ENCODE measurements at places on chromosomes 2 and 18. TPM values are rescaled to one million over a fixed set of nuclear protein-coding genes. Genes with fewer than 3 reads are reported as not detected.

GRCh38 chr2:203692031-203692710 lies 14.3 kb upstream of the CD28 start:
- no peak for DNase-seq

C2orf66 gene
- total RNA-seq: 0.26 TPM

MSH2 gene
- total RNA-seq: 8.3 TPM

GRCh38 chr2:59706729-59707128 lies 846.7 kb downstream of the BCL11A start:
- DNase-seq: no peak

SLC38A11 gene
- 1.1 TPM for total RNA-seq

DNA sequence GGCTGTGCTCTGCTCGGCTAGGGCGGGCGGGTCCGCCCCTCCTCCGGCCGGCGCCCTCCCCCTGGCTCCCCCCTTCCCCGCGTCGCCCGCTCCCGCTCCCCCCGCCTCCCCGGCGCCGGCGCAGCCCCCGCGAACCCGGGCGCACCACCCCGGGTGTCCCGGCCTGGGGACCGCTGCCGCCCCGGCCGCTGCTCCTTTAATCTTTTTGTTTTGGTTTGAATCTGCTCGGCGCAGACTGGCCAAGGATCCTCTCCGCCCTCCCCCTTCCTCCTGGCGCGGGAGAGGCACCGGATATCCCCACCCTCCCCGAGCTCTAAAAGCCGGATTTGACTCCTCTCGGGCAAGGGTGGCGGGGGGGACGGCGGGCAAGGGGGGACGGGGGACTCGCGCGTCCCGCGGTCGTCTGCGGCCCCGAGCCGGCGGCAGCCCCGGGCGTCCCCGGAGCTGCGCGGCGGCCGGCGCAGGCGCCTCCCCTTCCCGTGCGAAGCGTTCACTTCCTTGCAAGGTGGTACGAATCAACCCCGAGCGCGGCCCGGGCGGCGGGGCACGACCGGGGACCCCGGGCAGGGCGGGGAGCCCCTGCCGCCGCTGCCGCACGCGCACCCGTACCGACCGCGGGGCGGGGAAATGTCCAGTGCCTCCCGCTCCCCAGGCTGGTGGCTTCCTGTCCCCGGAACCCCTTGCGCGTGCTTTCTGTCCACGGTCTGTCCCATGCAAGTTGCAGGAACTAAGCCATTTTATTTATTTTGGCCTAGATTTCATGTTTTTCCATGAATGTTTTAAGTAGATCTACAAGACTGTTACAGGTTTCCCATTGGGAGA lies at the start of gene PTGR3:
PTGR3 (minus strand) TSS at position 11 of the 822 bp plus-strand sequence. CDS start 81 bp downstream, outside the sequence.
- DNase-seq: peak; percentile 94

RAB3GAP1 gene
- total RNA-seq: 39.2 TPM

- no peak for DNase-seq
Measured at GRCh38 chr2:207385903-207386302, 143.9 kb upstream of the CREB1 start.

COL4A3 gene
- total RNA-seq: 0.67 TPM

- no peak for DNase-seq
Measured at GRCh38 chr2:43898134-43898837, 59.5 kb downstream of the ABCG8 start.

DNA sequence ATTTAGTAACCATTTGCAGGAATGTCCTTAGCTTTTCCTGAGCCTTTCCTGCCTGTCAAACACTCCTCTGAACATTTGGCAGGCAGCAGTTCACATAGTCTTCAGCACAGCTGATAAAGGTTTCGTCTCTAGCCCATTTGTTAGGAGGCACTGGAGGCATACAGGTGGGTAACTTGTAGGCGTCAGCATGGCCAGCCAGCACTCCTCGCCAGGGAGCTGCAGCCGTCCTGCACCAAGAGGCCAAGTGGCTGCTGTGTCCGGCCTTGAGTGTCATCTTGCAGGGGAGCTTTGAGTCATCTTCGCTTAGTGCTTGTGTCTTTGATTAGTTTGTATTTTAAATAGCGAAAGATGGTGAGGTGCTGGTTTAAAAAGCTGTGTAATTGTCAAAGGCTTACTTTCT lies 120.3 kb upstream of the NFATC1 start:
- no peak for DNase-seq

- no peak for DNase-seq
Measured at GRCh38 chr2:162090109-162090508, 16.1 kb upstream of the DPP4 start.

DNA sequence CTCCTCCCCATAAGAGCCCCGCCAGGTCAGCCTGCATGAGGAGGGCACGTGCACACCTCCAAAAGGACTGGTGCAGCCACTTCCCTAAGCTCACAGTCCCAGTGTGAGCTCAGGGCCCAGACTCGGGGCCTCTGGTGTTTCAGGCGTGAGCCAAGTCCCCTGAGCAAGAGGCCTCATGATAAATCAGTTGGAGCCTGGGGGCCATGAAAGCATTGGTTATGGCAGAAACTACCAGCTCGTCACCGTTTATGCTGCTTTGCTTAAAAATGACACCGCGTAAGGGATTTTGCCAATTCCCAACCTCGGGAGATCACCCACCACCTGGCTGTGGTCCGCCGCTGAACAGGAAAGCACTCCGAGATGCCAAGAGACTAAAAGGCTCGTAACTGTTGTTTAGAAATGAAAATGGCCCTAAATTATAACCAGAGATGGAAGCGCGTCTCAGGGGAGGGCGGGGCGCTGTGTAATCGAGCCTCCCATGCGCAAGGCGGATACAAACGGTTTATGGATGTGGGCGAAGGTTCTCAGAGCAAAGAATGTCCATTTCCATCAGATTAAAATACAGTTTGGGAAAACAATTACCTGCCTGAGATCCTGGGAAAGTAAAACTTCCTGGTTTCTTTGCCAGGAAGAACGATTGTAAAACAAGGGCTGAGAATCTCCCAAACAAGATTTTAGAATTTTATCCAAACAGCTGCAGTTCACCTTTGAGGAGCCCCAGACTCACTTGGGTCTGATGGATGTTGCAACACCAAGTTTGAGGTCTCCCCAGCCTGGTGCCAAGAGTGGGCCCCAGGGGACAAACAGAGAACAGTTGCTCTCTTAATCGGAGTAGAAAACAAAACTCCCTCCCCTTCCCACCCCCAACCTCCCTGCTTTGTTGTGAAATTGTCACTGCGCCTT lies 141.4 kb downstream of the BCL2 start:
- DNase-seq: no peak

All from mesenteric fat pad (tissue), 1 donor.